ENCODE measurements at places on chromosomes 11 and 22.

DNA sequence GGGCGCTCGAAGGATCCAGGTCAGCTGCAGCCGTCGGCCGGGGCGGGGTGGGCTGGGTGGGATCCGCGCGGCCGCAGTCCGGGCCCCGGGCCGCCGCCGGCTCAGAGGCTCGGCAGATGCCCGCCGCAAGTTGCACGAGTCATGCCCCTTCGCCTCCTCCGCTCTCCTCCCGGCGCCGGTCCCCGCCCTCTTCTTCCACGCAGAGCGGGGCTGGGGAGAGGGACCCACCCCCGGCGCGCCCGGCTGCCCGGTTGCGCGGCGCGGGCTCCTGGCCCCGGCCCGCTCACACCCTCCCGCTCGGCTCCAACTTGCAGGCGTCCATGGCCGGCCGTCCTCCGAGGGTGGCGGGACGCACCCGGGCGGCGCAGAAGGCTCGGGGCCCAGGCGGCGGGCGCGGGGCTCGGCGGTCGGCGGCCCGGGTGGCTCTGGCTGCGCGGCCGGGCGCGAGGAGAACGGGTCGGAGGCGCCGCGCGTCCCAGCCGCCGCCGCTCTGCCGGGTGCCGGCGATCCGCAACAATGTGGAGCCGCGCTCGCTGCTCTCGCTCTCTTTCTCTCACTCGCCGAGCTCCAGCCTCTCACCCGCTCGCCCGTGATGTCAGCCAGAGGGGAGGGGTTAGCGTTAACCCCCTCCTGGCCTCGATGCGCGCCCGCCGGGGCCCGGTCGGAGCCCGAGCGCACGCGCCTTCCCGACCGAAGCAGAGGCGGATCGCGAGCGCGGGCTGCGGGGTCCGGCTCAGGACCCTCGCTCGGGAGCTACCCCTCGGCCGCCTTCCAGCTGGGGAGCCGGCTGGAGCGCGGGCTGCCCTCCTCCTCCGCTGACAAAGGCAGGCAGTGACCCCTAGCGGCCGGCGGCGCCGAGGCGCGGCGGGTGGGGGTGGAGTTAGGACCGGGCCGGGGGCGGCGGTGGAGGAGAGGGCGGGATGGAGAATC lies at the start of gene NECTIN1:
Gene NECTIN1 (minus strand): TSS at position 550 of the 930 bp plus-strand sequence. CDS start 647 bp downstream, outside the sequence.
- peak; percentile 82 for DNase-seq

GRCh38 chr11:97607291-97608000 lies 1217.6 kb downstream of the JRKL start:
- DNase-seq = peak; percentile 7

- DNase-seq = peak; percentile 8
Observed at GRCh38 chr11:59918480-59918879, 19.8 kb upstream of the OOSP1 start.

DNA sequence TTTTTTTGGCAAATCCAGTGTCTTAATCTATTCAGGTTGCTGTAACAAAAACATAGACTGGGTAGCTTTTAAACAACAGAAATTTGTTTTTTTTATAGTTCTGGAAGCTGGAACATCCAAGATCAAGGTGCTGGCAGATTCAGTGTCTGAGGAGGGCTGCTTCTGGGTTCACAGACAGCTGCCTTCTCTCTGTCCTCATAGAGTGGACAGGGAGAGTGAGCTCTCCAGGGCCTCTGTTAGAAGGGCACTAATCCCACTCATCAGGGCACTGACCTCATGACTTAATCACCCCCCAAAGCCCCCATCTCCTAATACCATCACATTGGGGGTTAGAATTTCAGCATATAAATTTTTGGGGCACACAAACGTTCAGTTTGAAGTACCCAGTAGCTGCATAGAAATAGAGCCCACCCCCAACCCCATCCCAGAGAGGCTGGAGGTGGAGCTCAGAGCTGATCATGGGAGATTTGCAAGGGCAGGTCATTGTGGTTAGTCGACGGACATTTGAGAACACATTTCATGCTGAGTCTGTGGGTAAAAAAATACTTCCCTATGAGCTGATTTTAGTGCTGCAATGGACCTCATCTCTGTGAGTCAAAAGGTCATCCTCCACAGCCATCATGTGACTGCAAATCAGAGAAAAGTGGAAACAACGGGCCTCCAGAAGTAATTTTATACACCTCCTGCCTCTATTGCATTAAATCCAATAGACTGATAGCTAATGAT lies 203.1 kb upstream of the CADM1 start:
- DNase-seq = peak; percentile 98

DNA sequence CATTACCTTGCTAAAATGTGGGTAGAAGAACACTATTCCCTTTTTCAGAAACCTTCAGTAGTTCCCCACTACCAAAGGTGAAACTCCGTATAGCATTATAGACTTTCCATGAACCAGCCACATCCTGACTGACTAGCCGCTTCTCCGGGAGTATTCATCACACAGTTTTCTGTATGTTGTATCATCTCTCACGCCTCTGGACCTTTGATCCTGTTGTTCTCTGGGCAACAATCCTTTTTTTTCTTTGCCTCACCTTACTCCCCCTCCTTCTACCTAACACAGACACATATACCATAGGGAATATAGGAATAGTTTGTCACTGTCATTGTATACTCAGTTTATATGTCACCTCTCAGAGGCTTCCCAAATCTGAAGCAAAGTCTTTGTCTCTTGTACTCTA lies 20.8 kb downstream of the ZC3H12C start:
- DNase-seq = no peak

- DNase-seq = no peak
Observed at GRCh38 chr11:76134239-76134638, 72.1 kb downstream of the WNT11 start.

- DNase-seq = no peak
Observed at GRCh38 chr11:40280159-40281051, 1179.0 kb downstream of the LRRC4C start.

GRCh38 chr11:2708757-2709281 lies 9.0 kb upstream of the KCNQ1OT1 start:
- no peak for DNase-seq

- DNase-seq = no peak
Observed at GRCh38 chr11:41446107-41446506, 13.3 kb downstream of the LRRC4C start.

- DNase-seq = no peak
Observed at GRCh38 chr11:30321321-30321720, 1.6 kb upstream of the ARL14EP start.

DNA sequence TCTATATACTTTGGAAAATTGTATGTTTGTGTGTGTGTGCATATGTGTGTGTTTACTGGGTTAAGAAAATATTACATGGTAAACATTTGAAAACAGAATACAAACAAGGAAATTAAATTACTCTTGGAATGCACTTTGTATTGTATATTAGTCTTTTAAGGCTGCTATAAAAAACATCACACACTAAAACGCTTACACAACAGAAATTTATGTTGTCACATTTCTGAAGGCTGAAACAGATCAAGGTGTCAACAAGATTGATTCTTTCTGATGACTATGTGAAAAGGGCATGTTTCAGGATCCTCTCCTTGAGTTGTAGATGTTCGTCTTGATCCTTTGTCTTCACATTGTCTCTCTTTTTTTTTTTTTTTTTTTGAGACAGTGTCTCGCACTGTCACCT lies 149.1 kb upstream of the CNTN5 start:
- no peak for DNase-seq

- peak; percentile 39 for DNase-seq
Observed at GRCh38 chr11:103662880-103663279, 373.6 kb upstream of the DDI1 start.

- no peak for DNase-seq
Observed at GRCh38 chr11:86397351-86397750, 22.7 kb downstream of the CCDC81 start.

DNA sequence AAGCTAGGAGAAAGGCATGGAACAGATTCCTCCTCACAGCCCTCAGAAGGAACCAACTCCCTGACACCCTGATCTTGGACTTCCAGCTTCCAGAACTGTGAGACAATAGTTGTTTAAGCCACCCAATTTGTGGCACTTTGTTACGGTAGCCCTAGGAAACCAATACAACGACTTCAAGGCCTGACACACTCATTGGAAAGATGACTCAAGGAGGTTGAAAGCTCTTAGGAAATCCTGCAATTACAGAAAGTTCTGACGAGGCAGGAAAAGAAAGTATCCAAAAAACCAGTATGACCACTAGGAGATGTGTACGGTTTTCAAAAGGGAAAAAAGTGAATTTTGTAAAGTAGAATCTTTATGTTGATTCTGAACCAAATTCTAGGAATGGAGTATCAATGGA lies 161.4 kb downstream of the SWAP70 start:
- DNase-seq = peak; percentile 2

- DNase-seq = no peak
Observed at GRCh38 chr11:19121646-19122045, 4.7 kb downstream of the ZDHHC13 start.

DNA sequence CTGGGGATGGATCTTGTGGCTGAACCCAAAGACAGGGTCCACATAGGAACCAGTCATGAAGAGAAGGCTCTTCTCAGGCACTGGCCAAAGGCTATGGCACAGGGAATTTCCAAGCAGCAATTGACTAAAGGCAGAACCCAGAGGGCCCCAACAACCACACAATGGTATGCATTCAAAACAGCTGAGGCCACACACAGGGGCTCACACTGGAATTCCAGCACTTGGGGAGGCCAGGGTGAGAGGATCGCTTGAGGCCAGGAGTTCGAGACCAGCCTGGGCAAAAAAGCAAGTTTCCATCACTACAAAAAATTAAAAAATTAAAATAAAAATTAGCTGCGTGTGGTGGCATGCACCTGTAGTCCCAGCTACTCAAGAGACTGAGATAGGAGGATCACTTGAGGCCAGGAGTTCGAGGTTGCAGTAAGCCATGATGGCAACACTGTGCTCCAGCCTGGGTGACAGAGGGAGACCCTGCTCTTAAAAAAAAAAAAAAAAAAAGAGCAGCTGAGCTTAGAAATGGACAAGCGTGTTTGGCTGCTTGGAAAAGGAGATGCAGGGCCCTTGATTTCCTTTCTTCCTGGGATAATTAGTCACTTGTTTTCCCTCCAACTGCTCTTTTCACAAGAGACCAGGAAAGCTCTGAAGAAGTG lies 44.6 kb downstream of the MYH9 start:
- DNase-seq = no peak

GRCh38 chr22:36797911-36798673 lies 18.7 kb downstream of the PVALB start:
- no peak for DNase-seq

DNA sequence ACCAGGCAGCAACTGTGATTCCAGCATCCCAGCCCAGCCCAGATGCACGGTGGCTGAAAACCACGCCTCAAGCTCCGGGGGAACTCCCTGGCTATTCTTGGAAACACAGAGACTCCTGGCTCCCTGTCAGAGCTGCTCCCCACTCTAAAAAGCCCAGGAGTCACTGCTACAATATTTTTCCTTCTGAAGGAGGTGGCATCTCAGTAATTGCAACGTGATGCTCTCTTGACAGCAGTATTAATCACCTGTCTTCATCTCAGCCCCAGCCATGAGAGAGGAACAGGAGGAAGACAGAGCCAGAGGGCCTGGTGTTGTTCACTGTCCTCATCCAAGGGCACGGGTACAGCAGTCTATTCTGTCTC lies 26.9 kb downstream of the DRD2 start:
- DNase-seq = no peak

GRCh38 chr11:6323291-6323905 lies 3.1 kb upstream of the CAVIN3 start:
- DNase-seq = no peak
